ENCODE measurements at places on chromosomes 1 and 21. TPM values are rescaled to one million over a fixed set of nuclear protein-coding genes. Genes with fewer than 3 reads are reported as not detected.

- no peak for DNase-seq
Measured at GRCh38 chr1:117003223-117003875, 1.8 kb downstream of the CD101 start.

GRCh38 chr1:227764019-227764391 is 28.8 kb downstream of the SNAP47 start:
- no peak for DNase-seq

DNA sequence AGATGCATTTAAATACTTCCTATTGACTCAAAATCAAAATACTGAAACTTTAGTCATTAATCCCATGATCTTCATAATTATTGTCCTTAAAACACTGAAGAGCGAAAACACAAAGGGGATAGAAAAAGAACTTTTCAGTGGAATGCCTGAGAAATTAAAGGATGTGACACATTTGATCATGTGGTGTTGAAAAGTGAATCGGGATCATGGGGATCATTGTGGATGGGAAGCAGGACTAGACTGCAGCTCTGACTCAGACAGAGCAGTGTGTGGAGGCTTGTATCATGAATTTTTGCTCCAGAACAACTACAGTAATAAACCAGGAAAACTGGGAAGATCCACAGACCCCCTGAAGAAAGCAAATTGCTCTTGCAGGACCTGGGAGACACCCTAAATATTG is 161.1 kb upstream of the CXADR start:
- DNase-seq, result no peak

DNA sequence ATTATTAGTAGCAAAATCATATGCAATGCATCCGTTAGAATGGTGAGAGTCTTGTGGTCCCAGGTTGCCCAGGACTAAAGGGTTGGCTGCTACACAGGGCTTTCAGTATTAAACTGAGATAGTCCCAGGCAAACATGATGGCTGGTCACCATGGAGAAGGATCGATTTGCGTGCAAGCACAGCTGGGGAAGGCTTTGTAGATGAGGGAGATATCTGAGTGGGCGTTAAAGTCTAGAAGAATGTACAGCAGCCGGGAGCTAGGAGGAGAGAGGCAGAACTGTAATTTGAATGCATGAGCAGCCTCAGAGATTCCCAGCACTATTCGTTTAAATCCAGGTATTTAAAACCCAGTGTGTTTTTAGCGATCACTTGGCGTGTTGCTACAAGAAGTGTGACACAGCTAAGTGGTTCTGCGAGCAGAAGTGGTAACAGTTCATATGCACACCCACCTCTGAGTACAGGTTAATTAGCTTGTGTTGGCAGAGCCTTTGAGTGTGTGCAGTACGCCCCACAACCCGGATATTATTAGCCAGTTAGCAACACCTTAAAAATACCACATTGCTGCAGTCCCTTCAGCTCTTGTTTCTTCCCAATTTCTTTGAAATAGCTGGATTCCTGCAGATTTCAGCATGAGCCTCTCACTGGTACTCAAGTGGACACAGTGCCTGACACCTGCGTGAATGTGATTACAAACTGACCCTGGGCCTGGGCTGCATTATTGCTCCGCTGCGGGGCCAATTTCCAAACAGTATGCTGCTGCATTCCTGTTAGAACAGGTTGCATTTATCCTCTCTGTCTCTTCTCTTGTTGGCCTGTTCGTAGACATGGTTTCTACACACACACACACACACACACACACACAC is 67.2 kb upstream of the SCAF4 start:
- no peak for DNase-seq

Gene CD1C
- 1.2 TPM for polyA plus RNA-seq

Gene KCNE1
- 0.35 TPM for polyA plus RNA-seq

Gene SMCP
- polyA plus RNA-seq, result not detected

Gene TMEM51
- 5.4 TPM for polyA plus RNA-seq

All from muscle of back (tissue), 13 donors.